ENCODE measurements at places on chromosomes 6 and 20.

GRCh38 chr20:49310705-49311104, 32.8 kb upstream of the ZNFX1 start:
- no peak for DNase-seq

- DNase-seq = no peak
These were observed 35.3 kb downstream of the PANK2 start for GRCh38 chr20:3924304-3925112.

GRCh38 chr6:107304421-107305025, 154.8 kb downstream of the PDSS2 start:
- no peak for DNase-seq

GRCh38 chr20:37395921-37396415, 50.0 kb downstream of the SRC start:
- DNase-seq = peak; percentile 73

DNA sequence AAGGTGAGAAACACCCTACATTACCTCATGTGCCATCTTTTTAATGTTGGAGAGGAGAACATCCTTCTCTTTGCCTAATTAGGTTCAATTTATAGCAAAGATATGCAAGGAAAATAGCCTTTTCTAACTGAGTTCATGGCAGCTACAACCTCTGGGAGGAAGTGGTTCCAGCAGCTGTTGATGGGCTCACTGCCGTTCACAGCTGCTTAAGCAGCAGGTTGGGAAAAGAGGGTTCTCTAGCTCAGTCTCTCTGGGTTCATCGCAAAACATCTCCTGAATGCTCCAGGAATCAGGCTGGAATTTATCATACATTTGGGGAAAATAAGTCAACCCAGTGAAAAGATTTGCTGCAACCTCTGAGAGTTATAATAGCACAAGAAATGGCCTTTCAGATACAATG, 115.1 kb downstream of the UNC5CL start:
- DNase-seq = no peak

GRCh38 chr6:16776394-16777017, 15.2 kb upstream of the ATXN1 start:
- DNase-seq = no peak

DNA sequence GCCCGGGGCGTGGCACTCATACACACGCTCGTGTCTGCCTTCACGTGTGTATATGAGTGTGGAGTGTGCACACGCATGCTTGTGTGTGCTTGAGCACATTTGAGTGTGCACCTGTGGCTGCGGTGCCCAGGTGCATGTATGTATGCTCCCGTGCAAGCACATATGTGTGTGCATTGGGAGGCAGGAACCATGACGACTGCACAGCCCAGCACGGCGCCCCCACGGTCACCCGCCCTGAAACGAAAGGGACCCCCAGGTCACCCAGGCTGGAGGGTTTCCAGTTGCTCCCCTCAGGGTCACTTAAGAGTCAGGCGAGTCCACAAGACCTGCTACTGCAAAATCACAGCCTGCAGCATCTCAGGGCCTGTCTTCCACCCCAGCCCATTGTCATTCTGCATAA, 94.7 kb downstream of the YTHDF1 start:
- no peak for DNase-seq

DNA sequence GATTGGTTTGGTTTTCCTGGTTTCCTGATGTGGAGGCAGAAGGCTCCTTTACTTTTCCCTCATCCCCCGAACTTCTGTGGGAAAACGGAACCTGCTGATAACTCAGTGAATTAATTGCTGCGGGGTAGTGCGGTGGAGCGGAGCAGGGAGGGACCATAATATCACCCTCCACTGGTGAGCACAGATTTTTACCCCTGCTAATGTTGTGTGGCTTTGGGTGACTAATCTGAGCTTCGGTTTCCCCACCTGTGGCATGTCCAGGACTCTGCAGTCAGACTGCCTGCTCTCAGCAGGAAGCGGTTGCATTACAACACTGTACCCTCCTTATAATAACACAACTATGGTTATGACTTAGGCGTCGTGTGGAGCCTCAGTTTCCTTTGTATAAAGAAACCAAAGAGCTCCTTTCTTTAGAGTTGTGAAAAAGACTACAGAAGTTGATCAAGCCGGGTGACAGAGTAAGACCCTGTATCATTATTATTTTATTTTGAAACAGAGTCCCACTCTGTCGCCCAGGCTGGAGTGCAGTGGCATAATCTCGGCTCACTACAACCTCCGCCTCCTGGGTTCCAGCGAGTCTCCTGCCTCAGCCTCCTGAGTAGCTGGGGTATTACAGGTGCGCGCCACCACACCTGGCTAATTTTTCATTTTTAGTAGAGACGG, 2.2 kb upstream of the ID1 start:
- no peak for DNase-seq

GRCh38 chr6:89145956-89146717, at the start of gene PM20D2:
Gene PM20D2 (plus strand): TSS chr6:89146055. CDS start chr6:89146145, 90 bp downstream.
- peak; percentile 44 for DNase-seq

- peak; percentile 20 for DNase-seq
These were observed 23.7 kb downstream of the PEX7 start for GRCh38 chr6:136846046-136846445.

- DNase-seq = no peak
These were observed 398.0 kb downstream of the RNGTT start for GRCh38 chr6:88565409-88565811.

DNA sequence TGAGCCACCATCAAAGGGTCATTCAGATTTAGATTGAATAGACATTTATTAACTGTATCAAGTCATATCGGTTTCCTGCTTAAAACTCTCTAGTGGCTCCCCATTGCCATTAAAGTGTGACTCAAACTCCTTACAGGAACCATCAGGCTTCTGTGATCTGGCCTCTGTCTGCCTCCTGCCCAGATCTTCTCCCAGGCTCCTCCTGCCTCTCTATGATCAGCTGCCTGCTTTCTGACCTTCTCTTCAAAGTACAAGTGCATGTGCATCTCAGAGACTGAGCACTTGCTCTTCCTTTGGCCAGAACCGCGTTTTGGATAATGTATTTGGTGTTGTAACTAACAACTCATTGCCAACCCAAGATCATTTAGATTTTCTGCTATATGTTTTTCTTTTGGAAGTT, 52.7 kb downstream of the IL20RA start:
- no peak for DNase-seq

DNA sequence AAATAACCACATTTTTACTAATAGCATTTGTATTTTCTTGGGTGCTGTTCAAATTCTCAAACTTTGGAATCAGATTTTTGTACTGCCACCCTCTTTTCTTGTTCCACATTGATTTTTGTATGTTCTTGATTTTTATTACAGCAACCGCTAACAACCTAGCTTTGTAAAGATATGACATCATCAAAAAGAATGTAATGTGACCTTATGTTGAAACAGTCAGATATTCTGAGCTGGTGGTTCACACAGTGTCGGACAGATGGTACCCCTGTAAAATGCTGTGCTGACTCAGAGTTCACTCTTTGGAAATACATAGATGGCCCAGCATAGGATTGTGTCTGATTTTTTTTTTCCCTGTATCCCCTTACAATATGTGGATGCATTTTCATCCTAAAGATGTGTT, 118.9 kb downstream of the QKI start:
- DNase-seq = no peak

DNA sequence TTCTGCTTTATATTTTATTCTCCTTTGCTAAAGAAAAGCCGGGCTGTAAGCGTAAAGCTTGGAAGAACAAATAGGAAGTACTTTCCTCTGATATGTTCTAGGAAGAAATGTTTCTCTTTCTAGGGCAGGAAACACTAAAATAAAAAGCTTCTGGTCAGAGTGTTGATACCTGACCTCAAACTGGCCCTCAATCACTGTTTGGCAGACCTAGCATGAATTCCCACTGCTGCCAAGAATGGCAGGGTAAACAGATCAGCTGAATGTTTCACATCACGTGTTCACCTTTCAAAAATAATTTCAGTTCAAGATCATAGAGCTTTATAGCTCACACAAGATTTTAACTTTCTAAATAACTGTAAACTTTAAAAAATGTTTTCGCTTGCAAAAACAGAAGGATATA, 2.9 kb downstream of the MPC1 start:
- DNase-seq = no peak

DNA sequence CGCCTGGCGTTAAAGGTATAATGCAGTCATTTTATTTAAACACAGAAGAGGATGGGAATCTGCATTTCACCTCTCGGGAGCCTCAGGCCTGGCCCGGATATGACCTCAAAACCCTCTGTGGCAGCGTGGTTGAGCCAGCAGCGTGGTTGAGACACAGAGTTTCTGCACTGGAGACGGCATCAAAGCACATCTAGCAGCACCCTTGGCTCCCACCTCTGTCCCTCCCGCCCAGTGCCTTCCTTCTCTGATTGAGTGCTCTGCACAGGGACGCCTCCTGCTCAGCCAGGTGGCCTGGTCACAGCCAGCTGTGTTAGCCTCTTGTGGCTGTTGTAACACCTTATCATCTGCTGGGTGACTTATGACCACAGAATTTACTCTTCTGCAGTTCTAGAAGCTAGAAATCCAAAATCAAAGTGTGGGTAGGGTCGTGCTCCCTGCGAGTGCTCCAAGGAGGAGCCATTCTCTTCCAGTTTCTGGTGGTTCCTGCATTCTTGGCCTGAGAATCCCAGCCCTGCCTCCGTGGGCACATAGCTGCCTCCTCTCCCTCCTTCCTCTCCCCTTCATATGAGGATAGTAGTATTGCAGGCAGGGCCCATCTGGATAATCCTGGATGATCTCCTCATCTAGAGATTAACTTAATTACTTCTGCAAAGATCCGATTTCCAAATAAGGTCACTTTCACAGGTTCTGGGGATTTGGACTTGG, 156.7 kb downstream of the SYCP2 start:
- no peak for DNase-seq

- no peak for DNase-seq
These were observed 3.6 kb upstream of the PRL start for GRCh38 chr6:22300273-22300998.

DNA sequence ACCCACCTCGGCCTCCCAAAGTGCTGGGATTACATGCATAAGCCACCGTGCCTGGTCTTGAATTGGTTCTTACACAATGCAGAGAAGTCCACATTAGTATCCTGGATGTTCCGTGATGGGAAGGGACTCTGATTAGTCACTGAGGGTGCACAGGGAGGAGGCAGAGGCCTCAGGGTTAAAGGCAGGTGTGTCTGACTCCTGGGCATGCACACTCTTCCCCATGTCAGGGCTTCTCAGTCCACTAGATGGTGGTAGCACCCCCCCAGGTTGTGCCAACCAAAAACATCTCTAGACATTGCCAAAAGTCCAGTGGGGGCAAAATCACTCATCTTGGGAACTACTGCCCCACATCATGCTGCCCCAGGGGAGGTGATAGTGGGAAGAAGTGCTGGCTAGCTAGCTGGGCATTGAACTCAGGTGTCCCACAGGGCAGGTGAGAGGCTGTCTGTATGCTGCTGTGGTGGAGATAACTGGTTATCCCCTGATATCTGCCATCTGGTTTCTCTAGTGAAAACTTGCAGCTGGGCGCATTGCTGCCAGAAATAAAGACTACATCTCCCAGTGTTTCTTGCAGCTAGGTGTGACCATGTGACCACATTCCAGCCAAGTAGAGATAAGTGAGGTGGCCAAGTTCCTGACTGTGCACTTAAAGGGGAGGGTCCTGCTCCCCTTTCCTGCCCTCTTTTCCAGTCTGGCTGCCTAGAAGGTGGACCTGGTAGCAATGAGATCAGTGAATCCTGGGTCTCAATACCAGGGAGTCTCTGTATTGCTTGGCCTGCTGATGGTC, 8.4 kb upstream of the NSFL1C start:
- DNase-seq = no peak

DNA sequence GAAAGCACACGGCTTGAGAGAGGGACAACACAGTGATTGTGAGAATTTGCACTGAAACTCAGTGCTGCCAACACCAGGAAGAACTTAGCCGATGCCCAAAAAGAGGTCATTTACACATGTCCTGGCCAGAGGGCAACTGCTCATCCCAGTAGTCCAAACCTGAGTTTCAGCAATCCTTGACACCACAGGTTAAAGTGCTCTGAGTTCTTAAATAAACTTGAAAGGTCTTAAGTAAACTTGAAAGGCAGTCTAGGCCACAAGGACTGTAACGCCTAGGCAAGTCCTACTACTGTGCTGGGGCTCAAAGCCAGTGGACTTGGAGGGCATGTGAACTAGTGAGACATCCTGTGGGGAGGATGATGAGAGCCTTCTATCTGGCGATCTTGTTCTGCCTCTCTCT, 14.1 kb downstream of the SNX14 start:
- DNase-seq = no peak

- no peak for DNase-seq
These were observed 230.8 kb upstream of the FLRT3 start for GRCh38 chr20:14568225-14568624.

GRCh38 chr6:168584249-168584648, 143.3 kb downstream of the SMOC2 start:
- no peak for DNase-seq

DNA sequence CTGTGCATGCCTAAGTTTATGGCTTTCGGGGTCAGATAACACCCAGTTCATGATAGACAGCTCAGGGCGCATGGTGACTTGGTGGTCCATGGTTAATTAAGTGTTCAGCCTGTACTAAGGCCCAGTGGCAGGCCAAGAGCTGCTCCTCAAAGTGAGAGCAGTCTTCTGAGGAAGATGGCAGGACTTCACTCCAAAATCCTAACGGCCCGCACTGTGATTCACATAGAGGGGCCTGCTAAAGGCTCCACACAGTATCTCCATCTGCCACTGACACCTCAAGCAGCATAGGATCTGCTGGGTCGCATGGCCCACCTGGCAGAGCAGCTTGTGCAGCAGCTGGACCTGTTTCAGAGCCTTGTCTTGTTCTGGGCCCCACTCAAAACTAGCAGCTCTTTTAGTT, 10.6 kb upstream of the CST7 start:
- DNase-seq = no peak

- DNase-seq = peak; percentile 77
These were observed 73.8 kb upstream of the SCP2D1 start for GRCh38 chr20:18739751-18740166.

- DNase-seq = no peak
These were observed 90.5 kb downstream of the SAMD3 start for GRCh38 chr6:130132286-130132701.

- no peak for DNase-seq
These were observed 52.0 kb downstream of the CSE1L start for GRCh38 chr20:49098136-49098535.

GRCh38 chr6:52253494-52253893, 9.2 kb upstream of the IL17F start:
- no peak for DNase-seq

DNA sequence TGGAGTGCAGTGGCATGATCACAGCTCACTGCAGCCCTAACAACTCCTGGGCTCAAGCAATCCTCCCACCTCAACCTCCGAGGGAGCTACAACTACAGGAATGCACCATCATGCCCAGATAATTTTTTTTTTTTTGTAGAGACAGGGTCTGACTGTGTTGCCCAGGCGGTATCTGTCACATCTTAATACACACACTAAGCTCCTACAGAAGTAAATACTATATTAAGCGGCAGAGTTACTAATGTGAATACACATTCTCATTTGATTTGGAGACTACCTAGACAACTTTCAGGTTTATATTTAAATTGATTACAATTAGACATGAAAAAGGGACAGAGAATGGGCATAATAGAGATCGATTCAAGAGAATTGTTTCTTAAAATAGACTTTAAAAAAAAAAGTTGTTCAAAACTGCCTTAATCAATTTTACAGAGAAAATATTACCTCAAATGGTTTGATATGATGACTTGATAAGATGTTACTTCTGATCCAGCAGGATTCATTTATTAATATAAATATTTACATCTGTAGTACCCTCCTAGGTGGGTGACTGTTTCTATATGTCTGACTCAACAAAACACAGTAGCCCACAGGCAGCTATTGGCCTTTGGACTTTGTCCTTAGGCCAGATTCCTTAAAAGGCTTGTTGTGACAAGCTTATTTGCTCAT, 7.1 kb upstream of the LOC128125822 start:
- DNase-seq = no peak
